ENCODE measurements at places on chromosomes 6 and 20.
A peak's percentile ranks its signal among the peaks of the same experiment; 100 is the strongest.

- DNase-seq, result no peak
These were observed 57.2 kb downstream of the TMEM200A start for GRCh38 chr6:130423044-130423443.

DNA sequence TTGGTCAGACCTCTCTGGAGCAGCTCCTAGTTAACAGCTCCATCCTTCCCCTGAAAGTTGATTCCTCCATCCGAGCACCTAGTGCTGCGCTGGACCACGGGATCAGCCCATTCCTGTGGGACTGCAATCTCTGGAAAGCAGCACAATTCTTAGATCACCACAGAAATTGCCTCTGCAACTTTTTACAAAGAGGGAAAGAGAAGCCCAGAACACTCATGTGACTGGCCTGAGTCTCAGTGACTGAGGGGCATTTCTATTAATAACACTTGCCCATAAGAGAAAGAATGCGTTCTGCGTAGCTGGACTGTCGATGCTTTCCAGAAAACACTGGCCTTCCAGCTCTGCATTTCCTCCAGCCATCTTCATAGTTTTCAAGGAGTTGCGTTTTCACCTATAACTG lies 18.3 kb downstream of the MPC1 start:
- no peak for DNase-seq

DNA sequence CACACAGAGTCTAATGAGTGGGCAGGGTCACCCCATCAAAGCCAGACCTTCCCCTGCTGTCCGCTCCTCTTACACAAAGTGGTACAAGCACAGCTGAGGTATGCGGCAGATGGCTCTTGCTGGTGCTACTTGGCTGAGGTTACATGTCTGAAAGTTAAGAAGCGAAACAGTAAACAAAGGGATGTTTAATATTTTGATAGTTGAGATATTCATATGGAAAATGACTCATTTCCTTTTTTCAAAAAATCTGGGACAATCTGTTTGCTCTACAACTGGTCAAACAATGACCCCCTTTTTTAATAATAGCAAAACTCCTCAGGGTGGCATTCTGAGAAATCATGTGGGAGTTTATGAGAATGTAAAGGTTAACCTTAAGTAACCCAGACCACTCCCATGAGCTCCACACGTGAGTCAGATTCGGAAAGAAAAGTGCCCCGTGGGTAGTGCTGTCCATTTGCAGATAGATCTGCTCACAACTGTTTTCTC lies 245.3 kb downstream of the TBXT start:
- DNase-seq, result no peak

DNA sequence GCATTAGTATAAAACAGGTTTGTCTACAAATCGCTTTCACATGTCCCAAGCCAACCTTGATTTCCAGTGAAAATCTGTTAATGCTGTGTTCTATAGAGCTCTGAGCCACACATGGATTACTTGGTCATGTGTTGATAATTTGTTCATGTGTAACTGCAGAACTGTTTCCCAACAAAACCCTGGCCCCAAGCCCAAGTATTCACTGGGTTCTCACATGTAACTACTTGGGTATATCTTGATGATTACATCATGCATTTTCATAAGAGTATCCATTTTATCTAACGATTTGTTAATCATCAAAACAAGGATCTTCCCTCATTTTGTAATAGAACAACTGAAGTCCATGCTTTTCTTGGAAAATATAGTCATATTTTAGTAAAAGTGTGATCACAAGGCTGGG lies 657.6 kb downstream of the PRKN start:
- no peak for DNase-seq

- DNase-seq, result no peak
These were observed 2.5 kb downstream of the NCOA7 start for GRCh38 chr6:125793280-125793679.

GRCh38 chr20:50200482-50201104 lies 10.0 kb downstream of the CEBPB start:
- no peak for DNase-seq

- peak; percentile 14 for DNase-seq
These were observed 35.9 kb downstream of the ANKRD60 start for GRCh38 chr20:58192567-58192966.

DNA sequence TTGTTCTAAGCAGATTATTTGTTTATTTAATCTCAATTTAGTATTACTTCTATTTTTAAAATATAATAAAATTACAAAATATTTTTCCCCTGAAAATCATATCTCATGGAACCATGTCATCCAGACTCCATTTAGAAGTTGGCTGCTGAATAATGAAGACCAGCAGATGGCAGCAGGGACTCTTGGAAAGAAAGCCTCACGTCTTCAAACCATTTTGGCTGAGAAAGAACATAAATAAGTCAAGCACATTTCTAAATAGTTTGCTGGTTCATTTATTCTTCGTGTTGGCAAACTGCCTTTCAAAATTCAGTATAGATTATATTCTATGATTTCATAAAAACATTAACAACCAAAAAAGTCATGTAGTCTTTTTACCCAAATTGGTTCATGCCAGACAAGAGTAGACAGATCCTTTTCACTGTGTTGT lies 71.7 kb downstream of the RCAN2 start:
- no peak for DNase-seq
